ENCODE measurements at places on chromosomes 6 and 20.

GRCh38 chr20:63359937-63360849, 956 bp downstream of the CHRNA4 start:
- DNase-seq: no peak

- no peak for DNase-seq
These were observed 121.2 kb downstream of the COL19A1 start for GRCh38 chr6:69987550-69987949.

- DNase-seq: no peak
These were observed 16.0 kb downstream of the DSE start for GRCh38 chr6:116386581-116387299.

DNA sequence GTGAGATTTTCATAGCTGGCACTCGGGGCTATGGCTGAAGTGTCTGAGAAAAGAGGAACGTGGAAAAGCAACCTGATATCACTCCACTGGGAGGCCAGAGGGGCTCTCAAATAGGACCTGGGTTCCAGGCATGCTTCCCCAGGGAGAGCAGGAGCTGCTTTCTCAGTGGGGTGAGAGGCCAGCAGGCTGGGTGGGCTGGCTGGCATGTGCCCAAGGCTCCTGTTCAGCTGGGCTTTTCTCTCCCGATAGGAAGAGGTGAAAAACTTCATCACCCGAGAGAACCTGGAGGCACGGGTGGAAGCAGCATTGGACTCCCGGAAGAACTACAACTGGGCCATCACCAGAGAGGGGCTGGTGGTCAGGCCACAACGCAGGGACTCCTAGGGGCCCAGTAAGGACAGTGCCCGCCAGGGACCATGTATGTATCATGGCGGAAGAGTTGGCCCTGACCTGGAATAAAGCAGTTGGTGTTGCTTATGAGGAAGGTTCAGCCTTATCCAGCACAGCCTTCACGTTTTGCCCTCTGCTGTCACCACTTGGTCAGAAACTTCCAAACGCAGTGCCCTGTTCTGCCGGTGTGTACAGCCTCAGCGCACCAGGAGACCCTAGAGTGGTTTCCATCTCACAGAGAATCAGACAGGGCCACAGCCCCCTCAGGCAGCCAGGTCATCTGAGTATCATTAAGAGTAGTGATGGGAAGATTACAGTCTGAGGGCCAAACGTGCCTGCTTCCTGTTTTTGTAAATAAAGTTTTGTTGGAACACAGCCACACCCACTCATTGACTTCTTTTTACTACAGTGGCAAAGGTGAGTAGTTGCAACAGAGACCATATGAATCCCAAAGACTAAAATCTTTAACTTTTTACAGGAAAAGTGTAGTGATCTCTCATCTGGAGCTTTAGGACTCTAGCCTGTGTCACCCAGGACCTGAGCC, 1.9 kb downstream of the MRPS26 start:
- DNase-seq: no peak

DNA sequence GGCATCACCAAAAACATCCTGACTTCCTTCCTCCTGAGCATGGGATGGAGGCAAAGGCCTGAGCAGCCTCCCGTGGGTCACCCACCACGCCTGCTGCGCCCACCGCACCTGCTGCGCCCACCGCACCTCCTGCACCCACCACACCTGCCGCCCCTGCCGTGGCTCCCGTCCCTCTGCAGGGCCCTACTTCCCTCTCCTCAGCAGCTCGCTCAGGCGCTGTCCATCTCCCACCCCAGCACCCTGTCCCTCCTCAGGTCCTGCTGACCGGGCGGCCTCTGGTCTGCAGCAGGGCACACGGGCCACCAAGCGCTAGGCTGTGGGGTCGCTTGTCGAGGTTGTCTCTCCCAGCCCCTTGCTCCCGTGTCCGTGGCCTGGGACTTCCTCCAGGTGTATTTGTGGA, 72.7 kb upstream of the SLCO4A1 start:
- no peak for DNase-seq

DNA sequence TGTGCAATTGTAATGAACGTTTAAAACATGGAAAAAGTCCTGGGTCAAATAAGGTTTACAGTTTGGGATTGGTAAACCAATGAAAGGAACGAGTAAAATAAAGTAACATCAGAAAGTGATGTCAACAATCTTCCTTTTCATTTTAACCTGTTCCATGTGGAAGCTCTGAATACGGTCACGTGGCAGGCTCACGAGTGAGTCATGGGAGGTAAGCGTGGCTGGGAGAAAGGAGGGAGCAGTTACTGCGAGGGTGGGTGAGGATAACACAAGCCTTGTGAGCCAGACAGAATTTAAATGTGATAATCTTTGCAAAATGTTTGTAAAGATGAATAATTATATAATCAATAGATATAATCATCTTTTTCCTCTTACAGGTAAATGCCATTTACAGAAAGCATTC, 171.3 kb upstream of the HDAC2 start:
- DNase-seq: peak; percentile 75

DNA sequence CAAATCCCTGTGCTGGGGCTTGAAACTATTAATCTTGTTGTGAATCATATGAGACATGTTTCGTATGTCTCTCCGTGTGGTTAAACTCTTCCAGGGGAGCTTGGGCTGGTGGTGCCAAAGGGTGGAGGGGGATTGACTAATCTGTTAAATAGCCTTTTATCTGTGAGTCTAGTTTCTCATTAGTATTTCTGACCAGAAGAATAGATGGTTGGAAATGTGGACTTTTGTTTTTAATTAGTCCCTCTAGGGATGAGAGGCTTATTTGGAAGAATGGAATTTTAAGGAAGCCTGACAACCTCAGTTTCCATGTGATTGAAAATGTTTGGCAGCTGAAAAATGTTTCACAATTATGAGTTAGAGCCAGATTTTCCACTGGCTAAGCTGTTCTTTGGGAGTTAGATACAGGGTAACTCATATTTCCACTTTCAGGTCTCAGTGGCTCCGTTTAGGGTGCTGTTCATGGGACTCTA, 117.3 kb downstream of the BCKDHB start:
- no peak for DNase-seq

DNA sequence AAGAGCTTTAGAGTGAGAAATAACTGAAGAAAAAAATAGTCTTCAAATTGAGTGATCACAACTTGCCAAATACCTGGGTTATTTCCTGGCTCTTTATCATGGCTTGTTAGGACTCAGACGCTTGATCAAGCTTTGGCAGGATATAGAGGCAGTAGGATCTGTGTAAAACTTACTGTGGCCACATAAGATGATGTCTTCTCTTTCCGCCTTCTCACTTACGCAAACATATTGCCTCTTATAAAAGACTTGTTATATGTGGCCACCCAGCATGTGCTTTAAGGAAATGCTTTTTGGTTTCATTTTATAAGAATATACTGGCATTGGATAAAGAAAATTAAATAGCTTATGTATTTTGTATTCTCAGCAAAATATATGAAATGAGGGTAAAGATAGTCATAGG, 101.8 kb upstream of the AKIRIN2 start:
- no peak for DNase-seq
